ENCODE measurements at places on chromosomes 6 and 20.
A peak's percentile ranks its signal among the peaks of the same experiment; 100 is the strongest.

DNA sequence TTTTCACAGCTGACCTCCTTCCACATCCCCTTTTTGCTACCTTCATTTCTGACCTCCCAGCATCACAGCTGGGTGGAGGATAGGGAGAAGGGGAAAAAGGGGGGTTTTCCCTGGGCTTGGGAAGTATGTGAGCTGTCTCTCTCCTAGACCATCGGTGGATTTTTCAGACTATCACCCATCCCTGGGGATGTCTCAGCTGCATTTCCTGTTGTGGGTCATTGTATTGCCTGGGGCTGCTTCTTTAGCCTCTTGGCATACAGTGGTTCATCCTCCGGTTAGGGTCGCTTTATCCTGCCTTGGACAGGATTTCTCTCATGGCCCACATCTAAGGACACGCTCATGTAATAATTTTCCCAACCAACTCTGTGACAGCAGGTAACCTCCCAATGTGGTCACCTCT, 142.5 kb upstream of the ARG1 start:
- no peak for DNase-seq

DNA sequence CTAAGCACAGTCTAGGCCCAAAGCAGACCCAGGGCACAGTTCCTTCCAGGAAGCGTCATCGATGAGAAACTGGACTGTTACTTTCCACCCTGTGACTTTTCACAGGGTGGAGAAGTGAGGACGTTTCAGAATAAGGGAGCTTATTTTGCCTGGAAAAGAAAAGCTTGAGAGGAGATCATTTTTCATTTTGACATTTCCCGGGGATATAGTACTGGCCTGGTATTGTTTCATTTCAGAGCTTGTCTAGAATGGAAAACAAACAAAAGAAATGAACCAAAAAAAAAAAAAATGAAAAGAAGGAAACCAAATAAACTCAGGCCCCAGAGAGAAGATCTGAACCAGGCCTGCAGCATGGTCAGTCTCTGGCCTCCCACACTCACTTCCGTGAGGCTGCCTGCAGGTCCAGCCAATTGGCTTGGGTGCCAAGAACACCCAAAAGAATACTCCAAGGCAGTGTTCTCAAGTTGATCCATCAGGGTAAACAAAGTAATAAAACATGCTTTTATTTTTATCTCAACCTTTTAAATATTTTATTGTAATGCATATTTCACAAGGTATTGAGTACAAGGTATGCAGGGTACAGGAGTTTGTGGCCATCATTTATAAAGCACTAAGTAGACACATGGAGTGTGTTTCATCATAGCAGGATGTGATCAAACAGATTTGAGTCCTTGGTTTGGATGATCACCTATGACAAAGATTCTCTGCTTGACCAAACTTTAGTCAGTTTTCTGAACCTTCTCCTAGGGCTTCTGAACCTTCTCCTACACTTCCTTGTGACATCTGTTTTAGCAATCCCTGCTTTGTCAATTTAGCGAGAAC, 176.9 kb upstream of the GGTLC1 start:
- no peak for DNase-seq

DNA sequence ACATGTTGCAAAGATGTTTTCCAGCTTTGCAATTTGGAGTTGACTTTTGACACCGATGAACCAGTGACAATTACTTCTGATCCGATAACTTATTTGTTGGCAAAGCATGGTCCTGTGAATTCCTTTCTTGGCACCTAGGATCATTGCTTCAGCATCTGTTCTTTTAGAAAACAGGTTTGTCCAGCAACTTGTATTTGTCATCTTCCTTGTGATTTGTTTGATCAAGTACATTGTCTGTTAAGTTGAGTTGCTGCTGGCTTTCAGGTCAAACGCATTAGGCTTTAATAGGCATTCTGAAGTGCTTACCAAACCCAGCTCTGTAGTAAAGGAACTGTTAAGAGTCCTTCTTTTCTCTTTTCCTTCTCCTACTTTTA, 192.4 kb upstream of the ZNF217 start:
- no peak for DNase-seq

DNA sequence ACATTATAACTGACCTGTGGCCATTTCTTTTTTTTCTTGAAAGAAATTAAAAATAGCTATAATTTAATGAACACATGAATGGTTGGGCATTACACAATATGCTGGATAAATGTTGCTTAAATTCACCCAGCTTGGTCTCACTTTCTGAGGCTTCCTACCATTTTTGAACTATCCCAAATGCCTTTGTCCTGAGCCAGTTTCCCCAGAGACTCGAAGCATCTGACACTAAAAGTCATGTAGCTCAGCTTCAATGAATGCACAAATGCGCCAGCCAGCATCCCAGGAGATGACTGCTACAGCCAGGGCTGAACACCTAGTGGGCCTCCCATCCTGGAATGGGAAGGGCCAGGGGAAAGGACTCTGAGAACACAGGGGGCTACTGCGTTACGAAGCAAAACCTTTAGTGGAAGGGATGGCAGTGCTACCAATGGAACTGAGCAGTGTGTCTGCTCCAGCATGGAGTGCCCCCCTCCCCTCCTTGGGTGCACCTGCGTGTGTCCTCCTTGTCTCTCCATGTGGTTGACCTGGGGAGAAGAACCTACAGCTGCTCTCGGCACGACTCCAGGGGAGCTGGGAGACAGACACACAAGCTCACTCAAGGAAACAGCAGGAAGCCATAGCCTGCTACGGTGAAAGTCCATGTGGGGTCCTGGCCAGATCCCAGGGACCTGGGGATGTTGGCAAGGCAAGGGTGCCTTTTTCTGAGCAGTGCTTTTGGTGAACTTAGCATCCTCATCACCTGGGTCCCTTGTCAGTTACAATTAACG, 60.9 kb downstream of the IRF4 start:
- DNase-seq = no peak

DNA sequence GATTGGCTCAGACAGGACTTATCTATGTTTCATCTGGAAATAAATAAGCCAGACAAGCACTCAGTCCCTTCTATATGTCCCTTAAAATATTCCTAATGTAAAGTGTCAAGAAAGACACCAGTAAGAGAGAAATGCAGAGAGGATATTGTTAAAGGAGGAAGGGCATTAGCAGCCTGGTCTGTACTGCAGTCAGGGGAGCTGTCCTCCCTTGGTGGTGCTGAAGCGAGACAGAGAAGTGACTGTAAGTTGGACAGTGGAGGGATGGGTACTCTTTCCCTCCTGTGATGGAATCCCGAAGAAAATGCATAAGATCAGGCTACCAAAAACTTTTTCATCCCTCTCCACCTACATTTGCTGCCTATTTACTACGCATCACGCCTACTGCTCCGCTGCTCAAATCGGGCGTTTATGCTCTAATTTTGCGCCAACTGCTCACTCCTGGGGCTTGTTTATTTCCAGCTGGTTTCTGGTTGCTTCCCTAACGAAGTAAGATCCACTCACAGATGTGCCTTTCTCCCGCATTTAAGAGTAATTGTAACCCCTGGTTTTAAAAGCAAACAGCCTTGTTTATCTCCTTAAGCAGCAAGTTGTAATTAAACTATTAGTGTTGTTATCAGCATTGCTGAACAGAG, 35.2 kb downstream of the PHACTR1 start:
- DNase-seq = peak; percentile 25

DNA sequence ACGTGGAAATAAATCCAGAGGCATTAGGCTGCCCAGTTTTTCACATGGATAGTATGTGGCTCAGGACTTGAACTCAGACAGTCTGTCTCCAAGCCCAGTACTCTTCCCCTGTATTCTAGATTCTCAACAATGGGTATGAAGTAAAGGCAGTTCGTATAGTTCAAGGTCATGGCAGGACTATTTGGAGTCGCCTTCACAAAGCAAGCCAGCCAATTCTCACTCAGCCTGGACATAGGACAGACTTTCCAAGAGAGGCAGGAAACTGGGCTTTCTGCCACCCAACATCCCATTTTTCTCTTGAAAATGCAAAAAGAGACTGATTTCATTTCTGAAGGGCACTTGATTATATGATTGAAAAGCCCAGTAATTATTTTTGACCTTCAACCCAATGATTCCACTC, 111.0 kb downstream of the EDN1 start:
- no peak for DNase-seq

GRCh38 chr6:71248306-71248765, 40.3 kb upstream of the OGFRL1 start:
- no peak for DNase-seq

DNA sequence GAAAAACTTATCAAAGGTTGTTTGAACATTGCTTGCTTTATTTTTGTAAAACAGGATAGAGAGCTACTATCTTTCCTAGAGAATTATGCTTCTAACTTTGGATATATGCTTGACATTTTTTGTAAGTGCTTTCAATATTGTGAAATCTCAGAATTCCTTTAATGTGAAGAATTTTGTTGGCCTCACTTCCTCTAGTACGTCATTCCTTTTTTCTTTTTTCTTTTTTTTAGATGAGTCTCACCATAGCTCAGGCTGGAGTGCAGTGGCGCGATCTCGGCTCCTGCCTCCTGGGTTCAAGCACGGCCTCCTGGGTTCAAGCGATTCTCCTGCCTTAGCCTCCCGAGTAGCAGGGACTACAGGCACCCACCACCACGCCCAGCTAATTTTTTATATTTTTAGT, 668.1 kb downstream of the RFPL4B start:
- no peak for DNase-seq

- no peak for DNase-seq
Measured at GRCh38 chr20:49916146-49917002, 1.0 kb upstream of the SPATA2 start.

Measured in GM12892 (cell line).